ENCODE measurements at places on chromosomes 12 and 14. TPM values are rescaled to one million over a fixed set of nuclear protein-coding genes. Genes with fewer than 3 reads are reported as not detected.

- no peak for DNase-seq
Measured at GRCh38 chr14:50768680-50769079, 62.3 kb downstream of the NIN start.

The BDKRB2 gene
- 4.2 TPM for polyA plus RNA-seq

The RNASE1 gene
- polyA plus RNA-seq, result 148 TPM

DNA sequence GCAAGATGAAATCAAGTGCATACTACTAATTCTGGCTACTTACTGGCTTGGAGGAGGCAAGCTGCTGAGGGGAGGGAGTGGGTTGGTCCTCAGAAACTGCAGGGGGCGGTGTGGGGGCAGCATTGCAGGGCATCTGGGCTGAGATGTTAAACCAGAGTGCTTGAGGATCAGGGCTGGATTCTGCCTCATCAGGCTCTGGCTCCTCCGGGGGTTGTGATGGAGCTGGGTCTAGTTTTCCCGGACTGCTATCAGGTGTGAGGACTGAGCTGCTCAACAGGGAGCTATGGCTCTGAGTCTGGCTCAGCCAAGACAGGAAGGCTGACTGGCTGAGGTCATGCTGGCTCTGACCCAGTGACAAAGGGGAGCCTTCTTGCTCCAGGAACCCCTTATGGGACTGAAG lies 28.6 kb downstream of the BAZ2A start:
- DNase-seq, result no peak

- no peak for DNase-seq
Measured at GRCh38 chr14:24875991-24876878, 173.7 kb downstream of the STXBP6 start.

The CACNA2D4 gene
- 1.8 TPM for polyA plus RNA-seq

- DNase-seq, result no peak
Measured at GRCh38 chr14:99277530-99277929, 5.5 kb upstream of the BCL11B start.

- no peak for DNase-seq
Measured at GRCh38 chr12:102302553-102302952, 104.9 kb upstream of the PMCH start.

DNA sequence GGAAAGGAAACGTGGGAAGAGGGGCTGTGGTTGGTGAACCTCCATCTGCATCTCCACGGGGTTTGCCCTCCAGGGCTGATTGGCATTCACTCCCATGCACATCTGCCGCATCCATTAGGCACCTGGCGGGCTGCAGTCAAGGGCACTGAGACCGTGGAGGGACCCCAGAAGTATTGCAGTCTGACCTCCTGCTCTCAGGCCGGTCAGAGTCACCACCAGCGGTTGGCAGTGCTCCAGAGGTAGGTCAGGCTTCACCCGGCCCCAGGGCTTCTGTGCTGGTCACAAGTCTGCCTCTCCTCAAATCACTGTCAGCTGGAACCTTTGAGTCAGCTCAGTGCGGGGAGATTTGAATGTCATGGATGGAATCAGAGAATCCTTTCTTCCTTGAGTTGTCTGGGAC lies 132.3 kb downstream of the PAPOLA start:
- no peak for DNase-seq

DNA sequence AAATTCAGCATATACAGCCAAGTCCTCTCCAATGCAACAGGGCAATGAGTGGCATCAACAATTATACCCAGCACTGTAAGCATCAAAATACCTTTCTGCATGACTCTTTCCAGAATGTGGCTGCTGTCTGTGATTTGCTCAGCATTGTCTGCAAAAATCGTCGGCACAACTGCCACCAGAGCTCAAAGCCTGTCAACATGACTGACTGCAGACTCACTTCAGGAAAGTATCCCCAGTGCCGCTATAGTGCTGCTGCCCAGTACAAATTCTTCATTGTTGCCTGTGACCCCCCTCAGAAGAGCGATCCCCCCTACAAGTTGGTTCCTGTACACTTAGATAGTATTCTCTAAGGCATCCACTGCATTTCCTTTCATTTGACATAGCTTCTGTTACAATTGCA lies 735 bp downstream of the RNASE6 start:
- no peak for DNase-seq

DNA sequence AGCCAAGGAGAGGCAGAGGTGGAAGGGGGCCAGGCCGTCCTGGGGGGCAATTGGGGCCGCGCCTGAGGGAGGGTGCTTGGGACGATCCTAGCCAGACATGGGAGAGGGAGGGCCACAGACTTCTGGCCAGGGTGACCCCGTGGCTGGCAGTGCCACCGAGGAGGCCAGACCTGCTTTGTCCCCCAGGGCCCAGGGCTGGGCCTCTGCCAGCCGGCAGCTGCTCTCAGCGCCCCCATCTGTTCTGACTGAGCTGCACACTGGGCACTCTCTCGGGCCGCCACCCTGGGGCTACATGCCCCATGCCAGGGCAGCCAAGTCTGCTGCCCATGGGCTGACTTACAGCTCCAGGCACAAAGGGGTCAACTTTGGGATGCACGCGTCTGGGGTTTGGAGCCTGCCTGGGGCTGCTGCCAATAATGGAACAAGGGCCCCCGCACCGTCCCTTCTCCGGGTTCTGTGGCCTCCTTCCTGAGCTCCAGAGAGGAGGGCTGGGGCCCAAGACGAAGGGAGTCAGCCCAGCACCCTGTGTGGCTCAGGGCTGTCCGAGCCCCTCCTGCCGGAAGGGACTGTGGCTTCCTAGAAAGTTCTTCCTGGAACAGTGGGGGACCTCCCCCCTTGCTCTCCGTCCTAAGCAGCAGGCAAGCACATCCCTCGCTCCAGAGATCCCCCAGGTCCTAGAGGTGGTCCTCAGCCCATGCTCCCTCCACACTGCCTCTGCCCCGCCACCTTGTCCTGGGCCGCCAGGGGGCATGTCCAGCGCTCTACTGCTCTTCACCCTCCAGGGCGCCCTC lies 1.1 kb downstream of the ADSS1 start:
- DNase-seq, result no peak

GRCh38 chr12:96434107-96434506 lies 33.9 kb upstream of the CDK17 start:
- no peak for DNase-seq

- no peak for DNase-seq
Measured at GRCh38 chr12:4118017-4118510, 155.5 kb upstream of the CCND2 start.

DNA sequence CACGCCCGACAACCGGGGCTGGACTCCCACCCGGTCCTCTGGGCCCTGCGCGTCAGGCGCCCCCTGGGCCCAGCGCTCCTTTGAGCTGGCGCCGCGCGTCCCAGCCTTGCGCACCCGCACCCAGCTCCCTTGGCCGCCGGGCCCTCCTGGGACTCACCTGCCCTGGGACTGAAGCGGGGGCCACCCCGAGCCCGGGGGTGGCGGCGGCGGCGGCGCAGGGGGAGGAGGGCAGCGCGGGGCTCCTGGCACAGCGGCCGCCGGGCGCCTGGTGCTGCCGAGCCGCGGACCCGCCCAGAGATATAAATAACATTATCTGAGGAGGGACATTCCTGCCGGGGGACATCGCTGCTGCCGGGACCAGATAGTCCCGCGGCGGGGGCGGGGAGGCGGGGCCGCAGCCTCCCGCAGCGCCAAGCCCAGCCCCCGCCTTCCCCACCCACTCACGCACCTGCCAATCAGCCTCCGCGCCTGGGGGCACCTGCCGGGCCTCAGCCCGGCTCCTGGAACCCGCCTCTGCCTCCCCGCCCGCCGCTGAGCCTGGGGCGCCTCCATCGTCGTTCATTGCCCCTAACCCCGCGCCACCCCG lies at the start of gene SPTB:
TSS of gene SPTB (minus strand) at position 273 of the 586 bp plus-strand sequence. CDS start 56,813 bp downstream, outside the sequence.
- DNase-seq, result no peak

DNA sequence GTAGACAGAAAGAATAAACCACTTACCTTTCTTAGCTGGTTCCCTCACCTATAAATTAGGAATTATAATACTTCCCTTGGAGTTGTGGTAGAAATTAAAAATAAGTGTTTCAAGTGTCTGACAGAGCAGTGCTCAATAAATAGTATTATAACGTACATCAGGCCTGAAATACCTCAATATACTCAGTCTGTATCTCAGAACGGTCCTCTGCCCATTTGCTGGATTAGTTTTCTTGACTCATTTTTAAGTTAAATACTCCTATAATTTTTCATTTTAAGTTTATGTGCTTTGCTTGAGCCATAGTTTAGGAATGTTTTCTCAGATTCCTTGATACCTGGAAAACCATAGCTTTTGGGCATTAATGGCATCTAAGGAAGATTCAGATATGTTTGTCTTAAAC lies 22.4 kb downstream of the ARHGAP5 start:
- DNase-seq, result no peak

- no peak for DNase-seq
Measured at GRCh38 chr12:89884416-89884898, 175.8 kb upstream of the ATP2B1 start.

The RERG gene
- polyA plus RNA-seq, result 39.1 TPM

DNA sequence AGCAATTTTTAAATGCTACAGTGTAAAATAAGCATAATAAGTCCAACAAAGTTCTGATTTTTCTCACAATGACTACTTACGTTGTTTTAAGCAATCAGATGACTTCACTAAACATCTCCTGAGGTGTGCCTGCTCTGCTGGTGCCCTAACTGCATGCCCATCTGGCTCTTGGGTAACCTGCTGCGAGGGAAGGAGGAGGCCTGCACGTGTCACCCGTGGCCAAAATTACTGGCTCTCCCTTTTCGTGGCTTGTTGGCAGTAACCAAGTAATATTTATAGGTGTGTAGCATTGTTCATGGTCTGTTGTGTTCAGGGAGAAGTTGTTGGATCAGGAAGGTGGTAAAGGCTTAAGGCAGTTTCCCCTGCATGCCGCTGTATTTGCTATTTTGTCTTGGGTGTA lies 6.3 kb upstream of the NFKBIA start:
- DNase-seq, result no peak

The SMIM41 gene
- 0.96 TPM for polyA plus RNA-seq

- DNase-seq, result no peak
Measured at GRCh38 chr12:67804168-67804567, 155.6 kb downstream of the DYRK2 start.

- DNase-seq, result no peak
Measured at GRCh38 chr12:28975564-28976340, 173.3 kb upstream of the FAR2 start.

The SMCO2 gene
- polyA plus RNA-seq, result 0.37 TPM

- no peak for DNase-seq
Measured at GRCh38 chr14:98163873-98164272, 1108.1 kb downstream of the BCL11B start.

Measured in right renal cortex interstitium (tissue), 3 donors.